NCI-H1105 (cell line): ENCODE measurements at places on chromosomes 1 and 21.

- no peak for DNase-seq
Measured at GRCh38 chr21:43979654-43980053, 32.5 kb upstream of the TRAPPC10 start.

DNA sequence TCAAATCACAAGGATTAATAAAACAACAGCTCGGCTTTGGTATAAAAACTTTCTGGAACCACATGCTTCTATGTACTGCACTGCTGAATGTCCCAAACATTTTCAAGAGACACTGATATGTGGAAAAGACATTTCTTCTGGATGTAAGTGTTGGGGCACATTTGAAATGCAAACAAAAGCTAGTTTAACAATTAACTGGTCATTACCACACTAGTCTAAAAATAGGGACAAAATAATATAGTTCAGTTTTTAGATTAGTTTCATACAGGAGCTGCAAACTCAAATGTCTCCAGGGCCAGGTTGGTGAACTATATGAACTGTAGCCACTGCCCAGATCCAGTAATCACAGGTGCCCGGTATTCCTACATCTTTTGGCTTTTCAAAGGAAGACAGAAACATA lies 3.2 kb downstream of the IL23R start:
- DNase-seq: no peak

GRCh38 chr1:166843322-166843721 lies 4.0 kb downstream of the POGK start:
- no peak for DNase-seq

GRCh38 chr1:8155528-8156186 lies 129.5 kb upstream of the ERRFI1 start:
- no peak for DNase-seq

- no peak for DNase-seq
Measured at GRCh38 chr1:227576189-227576588, 12.8 kb downstream of the ZNF678 start.

DNA sequence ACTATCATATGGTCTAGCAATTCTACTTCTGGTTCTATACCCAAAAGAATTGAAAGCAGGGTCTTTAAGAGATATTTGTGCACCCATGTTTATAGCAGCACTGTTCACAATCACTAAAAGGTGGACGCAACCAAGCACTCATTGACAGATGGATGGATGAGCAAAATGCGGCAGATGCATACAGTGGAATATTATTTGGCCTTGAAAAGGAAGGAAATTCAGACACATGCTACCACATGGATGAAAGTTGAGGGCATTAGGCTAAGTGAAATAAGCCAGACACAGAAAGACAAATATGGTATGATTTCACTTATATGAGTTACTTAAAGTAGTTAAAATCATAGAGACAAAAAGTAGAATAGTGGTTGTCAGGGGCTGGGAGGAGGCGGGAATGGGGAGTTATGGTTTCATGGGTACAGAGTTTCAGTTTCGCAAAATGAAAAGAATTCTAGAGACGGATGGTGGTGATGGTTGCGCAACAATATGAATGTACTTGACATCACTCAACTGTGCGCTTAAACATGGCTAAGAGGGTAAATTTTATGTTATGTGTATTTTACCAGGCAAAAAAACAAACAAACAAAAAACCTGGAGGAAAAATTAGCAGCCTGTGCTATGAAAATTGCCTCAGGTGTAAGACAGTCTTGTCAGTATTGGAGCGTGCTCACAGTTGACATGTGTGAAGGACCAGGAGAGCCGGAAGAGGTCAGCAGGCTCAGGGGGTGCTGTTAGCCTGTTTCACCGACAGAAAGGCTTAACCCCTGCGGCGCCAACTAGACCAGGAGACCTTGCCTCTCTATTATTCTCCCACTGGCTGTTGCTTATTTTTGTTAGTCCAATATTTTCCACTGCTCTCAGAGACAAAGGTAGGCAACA lies 26.5 kb downstream of the CD247 start:
- DNase-seq: no peak

- DNase-seq: peak; percentile 29
Measured at GRCh38 chr1:59163268-59164092, 133.4 kb upstream of the FGGY start.

DNA sequence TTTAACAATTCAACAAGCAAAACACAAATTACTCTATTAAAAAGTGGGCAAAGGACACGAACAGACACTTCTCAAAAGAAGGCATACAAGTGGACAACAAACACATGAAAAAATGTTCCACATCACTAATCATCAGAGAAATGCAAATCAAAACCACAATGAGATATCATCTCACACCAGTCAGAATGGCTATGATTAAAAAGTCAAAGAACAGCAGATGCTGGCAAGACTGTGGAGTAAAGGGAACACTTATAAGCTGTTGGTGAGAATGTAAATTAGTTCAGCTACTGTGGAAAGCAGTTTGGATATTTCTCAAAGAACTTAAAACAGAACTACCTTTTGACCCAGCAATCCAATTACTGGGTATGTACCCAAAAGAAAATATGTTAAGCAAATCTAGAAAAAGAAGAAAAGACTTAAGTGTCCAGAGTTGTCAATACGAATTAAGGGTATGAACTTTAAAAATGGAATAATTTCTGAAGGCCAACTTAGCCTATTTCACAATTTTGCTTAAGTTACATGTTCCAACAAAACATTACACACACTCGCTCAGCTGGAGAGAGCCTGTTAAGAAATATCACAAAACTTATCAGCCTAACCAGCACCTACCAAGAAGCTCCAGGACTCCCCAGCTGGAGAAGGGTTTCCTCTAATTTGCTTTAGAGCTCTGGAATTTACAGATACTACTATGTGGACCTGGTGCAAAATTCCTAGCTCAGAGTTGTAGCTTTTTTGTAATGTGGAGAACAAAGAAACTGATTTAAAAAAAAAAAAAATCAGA lies 232.1 kb downstream of the DUSP10 start:
- no peak for DNase-seq

DNA sequence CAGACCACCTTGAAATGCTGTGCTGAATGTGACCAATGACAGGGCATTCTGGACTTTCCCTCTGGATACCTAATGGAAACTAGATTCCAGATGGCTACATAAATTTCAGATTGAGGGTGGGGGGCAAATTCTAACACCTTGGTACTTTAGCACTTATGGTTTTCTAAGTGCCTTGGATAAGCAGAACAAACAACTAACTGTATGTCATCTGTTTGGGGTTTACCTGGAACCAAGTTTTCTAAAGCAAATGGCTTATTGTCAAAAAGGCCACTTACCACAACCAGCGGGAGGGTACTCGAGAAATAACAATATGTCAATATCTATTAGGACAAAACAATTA lies 39.1 kb downstream of the GPR3 start:
- no peak for DNase-seq

DNA sequence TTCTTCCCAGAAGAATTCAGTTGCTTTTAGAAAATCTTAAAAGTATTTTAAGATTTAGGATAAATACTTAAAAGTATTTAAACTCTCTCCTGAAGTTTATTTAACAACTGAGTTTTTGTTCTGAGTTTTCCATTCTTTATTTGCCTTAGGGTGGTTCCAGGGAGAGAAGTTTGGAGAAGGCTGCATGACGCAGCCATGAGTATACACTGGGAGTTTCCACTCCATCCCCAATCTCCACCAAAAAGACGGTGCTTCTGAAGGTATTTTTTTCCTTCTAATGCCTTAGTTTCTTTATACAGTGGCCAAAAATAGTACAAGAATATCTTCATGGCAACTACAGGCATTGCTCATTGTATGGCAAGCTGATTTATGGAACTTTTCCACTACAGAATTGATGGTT lies 122.7 kb downstream of the ST6GALNAC5 start:
- DNase-seq: no peak

DNA sequence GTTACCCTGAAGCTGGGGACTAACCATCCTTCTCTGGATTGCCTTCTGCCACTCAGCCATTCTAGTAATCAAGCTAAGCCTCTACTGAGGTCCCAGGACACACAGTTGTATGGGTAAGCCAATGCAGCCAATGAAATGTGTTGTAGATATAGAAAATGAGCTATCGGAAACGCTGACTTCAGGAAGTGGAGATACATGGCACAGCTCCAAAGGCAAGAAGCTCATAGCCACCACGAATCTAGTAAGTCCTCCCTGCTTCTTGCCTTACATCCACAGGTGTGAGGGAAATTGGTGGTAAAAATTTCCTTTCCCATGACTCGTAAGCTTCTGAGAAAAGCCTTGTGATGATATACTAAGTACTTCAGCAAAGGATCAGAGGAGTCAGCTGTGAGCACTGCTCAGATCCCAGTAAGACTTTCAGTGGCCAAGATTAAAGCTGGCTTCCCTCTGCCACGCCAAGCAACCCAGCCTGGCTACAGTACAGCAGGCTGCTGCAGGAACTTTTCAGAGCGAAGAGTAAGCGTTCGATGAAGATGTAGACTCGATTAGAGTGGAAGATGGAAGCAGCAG lies 117.7 kb downstream of the SIM2 start:
- no peak for DNase-seq

DNA sequence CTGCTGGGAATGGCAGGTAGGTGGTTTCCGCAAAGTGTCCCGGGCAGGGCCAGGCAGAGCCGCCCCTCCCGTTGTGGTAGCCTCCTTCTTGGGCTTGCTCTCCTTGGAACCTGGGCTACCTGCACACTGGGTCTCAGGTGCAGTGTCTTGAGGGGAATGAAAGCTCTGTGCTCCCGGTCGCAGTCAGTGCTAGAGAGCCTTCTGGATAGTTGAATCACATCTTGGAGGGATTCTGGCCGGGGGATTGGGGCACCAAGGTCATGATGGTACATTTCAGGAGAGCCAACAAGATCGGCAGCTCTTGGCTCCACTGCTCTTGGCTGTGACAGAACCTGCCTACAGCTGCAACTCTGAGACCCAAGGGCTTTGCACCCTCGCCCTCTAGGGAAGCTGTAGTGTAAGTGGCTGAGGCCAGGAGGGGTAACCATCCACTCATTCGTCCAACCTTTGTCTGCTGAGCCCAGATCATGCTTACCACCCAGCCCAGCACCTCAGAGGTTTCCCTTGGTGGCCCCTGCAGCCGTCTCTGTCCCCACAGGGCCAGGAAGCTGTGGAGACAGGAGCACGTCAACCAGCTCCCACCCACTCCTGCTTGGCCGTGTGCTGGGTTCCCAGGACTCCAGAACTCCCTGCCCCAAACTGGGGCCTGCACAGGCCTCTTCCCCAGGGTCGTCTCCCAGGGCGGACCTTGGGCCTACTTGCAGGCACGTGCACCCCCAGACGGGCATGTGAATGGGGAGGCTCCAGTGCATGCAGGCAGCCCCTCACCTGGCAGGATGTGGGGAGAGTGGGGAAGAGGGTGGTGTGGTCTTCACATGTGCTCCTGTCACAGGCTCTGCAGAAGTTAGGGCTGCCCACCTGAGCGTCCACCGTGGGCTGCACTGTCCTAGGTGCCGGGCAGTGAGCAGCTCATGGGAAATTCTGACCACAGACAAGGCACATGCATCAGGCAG lies 40.0 kb downstream of the NTPCR start:
- DNase-seq: no peak

GRCh38 chr1:112472142-112472541 lies 36.6 kb upstream of the WNT2B start:
- DNase-seq: no peak
